Activated CD4-positive, alpha-beta T cell treated with anti-CD3 and anti-CD28 coated beads, Interleukin-2, amount 50 U/mL, for 24 hours (primary cell): ENCODE measurements at places on chromosomes 7 and 10.

DNA sequence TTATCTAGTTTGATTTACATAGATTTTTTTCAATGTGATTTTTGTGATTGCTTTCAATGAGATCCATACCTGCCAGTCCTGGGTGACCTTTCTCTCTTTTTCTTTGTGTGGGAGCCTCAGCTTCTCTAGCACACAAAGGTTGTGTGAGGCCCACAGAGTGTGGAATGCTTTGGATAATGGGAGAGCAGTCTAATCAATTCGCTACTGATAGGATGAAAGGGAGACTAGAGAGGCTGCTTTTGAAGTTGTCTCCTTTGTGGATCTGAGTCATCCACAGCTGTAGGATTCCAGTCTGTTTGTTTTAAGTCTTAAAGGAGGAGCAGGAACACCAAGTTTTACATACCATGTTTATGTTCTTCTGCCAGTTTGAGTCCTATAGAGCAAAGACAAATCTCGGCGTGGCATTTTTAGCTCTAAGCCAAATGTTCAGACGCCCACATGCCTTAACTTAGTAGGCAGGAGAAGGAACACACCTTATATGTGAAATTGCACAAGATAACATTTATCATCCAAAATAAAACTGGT is 330.0 kb downstream of the ARL4A start:
- DNase-seq: no peak

- no peak for DNase-seq
Measured at GRCh38 chr7:65840446-65840845, 32.4 kb upstream of the VKORC1L1 start.

DNA sequence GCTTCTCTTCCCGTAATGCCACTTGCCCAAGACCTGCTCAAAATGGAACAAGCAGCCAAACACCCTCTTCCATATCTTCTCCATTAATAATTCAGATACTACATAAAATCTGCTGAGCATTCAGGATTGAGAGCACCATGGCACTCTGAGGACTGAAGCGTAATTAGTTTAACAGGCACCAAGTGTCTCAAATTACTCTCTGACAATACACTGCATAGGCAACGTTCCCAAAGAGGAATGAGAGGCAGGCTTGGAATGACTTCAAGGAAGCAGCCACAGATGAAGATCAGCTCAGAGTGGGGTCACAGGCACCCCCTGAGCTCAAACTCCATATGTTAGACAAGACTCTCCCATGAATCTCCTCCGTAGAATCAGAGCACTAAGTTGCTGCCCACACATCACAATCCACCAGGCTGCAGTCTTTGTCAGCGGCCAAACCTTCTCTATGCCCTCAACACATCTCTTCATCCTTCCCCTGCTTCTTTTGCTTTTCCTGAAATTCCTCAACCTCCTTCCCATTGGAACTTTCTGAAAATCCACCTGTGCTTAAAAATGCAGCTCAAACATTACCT is 4.7 kb upstream of the ABLIM1 start:
- no peak for DNase-seq

DNA sequence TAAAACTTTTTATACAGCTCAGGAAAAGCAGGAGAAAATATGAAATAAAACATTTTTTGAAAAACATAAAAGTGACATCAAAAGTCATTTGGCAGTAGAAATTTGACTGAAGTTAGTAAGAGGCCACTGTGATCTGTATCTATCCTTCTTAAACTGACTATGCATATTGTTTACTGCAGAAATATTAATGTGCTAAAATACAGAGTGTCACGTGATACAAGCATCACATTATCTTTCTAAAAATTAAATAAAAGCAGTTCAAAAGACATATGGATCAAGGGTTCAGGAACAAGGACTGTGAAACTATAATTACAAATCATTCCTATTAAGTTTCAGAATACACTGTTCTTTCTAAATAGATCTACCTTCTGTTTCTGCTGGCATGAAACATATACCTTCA is 33.7 kb downstream of the PARP12 start:
- DNase-seq: no peak

GRCh38 chr10:29612657-29613056 is 22.1 kb downstream of the SVIL start:
- DNase-seq: no peak

DNA sequence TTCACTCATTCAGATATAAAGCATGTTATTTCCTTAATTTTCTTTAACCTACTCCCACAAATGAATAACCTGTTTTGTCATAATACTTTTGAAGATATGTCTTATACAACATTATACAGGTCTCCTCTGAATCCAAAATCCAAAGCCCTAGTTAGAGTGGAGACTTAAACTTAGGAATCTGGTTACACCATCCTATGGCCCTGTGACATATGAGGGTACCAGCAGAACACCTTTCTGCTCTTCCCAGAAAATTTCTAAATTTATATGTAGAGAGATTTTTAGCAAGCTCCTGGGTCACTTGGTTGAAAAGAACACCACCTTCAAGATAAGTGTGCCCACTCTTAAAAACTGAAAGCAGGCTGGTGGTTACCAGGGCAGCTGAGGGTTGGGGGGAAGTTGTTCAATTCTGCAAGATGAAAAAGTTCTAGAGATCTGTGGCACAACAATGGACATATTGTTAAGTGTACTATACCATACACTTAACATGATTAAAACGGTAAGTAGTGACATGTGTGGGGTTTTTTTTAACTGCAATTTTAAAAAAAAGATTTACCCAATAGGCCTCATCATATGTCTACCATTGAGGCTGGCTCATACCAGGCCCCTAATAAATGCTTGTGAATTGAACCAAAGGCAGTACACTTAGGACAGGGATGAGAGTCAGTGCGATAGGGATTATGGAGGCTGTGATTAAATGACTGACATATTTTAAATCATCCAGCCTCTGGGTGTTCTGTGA is 37.6 kb upstream of the KCNIP2 start:
- no peak for DNase-seq

GRCh38 chr10:73591935-73592699 is 975 bp upstream of the USP54 start:
- DNase-seq: no peak

DNA sequence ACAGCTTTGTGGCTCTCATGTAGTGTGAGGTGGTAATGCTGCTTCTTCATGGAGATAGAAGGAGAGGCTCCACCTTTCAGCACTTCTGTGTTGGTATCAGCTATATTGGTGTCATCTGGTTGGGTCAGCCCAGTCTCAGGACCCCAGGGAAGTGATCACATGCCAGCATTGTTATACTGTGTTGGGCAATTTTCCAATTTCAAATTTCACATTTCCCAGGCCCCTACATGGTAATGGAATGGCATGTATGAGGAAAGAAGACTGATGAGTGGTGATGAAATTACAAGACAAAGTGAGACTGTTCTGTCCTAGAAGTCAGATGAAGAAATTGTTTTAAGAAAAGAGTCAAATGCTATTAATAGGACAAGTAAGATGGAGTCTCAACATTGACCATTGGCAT is 3.7 kb upstream of the AKR1C3 start:
- no peak for DNase-seq

GRCh38 chr10:103069453-103070331 is 123.4 kb downstream of the NT5C2 start:
- peak; percentile 55 for DNase-seq

DNA sequence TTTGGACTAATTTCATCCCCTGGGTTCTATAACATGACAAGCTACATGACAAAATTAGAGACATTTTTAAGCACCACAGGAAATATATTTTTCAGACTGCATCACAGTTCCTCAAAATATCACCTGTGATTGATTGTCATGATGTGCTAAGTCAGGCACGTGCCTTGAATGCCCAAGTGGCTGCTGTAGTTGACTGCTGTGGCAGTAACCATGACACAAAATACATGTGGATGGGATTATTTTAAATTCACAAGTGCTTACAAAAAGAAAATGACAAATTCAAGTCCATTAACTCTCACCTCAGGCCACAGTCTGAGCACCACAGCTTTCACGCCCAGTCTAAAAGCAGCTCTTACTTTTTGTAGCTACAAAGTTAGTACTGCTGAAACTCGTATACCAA is 45.5 kb downstream of the TNPO3 start:
- DNase-seq: no peak

DNA sequence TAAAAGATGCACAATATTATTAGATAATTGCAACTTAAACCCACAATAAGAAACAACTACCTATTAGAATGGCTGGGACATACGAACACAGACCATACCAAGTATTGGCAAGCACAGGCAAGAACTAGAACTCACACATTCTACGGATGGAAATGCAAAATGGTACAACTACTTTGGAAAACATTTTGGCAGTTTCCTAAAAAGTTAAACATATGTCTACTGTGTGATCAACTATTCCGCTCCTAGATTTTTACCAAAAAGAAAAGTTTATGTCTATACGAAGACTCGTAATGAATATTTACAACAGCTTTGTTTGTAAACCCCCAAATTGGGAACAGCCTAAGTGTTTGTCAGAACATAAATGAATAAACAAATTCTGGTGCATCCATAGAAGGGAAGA is 194.7 kb downstream of the FGFR2 start:
- no peak for DNase-seq

GRCh38 chr10:11167233-11167966 is 149.7 kb downstream of the CELF2 start:
- DNase-seq: no peak

DNA sequence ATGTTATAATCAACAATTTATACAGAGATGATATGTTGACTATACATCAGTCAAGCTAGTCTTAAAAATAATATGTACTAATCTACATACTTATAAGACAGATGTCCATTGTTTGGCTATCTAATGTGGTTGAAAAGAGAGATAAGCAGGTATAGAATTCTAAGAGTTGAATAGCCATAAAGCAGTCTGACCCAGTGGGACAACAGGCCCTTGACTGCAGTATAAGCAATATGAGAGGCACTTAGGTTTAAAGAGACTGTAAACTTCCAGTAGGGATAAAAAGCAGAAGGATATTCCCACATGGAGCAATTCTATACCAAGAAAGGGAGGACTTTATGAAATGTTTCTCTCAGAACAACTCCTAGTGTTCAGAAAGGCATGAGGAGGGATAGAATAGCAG is 139.3 kb downstream of the ELAPOR2 start:
- no peak for DNase-seq

DNA sequence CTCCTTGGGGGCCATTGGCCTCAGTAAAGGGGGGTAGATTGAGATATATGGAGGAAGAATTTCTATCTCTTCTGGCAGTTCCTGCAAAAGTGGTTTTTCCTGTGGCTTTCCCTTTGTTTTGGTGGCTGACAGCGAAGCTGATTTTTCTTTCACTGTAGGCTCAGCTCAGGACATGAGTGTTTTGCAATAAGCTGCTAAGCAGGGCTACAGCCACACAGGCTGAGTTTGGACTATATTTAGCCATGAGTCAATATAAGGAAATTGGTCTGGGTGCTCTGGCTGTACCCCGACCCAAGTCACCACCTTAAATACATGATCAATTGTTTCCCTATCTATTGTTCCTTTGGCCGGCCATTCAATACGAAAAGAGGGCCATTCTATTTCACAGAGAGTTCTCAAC is 212.7 kb upstream of the KCND2 start:
- DNase-seq: no peak

DNA sequence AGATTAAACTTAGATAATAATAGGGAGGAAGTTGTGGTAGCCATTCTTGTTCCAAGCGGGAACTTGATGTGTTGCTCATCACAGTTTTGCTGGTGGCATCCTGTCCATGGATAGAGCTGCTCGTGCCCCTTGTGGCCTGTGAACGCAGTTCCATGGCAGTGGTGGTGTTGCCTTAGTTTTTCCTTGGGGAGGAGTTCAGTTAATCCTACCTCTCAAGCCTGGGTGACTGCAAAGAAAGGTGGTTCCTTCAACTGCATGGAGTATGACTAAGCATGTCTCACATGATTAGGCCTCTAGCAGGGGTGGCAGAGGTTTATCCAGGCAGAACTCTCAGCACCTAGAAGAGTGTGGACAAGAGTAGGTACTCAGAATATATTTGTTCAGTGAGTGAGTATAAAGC is 99.7 kb downstream of the MAPK8 start:
- no peak for DNase-seq

- DNase-seq: no peak
Measured at GRCh38 chr7:126698909-126699308, 553.8 kb downstream of the GRM8 start.

GRCh38 chr7:143979359-143979758 is 20.8 kb upstream of the OR6B1 start:
- no peak for DNase-seq

DNA sequence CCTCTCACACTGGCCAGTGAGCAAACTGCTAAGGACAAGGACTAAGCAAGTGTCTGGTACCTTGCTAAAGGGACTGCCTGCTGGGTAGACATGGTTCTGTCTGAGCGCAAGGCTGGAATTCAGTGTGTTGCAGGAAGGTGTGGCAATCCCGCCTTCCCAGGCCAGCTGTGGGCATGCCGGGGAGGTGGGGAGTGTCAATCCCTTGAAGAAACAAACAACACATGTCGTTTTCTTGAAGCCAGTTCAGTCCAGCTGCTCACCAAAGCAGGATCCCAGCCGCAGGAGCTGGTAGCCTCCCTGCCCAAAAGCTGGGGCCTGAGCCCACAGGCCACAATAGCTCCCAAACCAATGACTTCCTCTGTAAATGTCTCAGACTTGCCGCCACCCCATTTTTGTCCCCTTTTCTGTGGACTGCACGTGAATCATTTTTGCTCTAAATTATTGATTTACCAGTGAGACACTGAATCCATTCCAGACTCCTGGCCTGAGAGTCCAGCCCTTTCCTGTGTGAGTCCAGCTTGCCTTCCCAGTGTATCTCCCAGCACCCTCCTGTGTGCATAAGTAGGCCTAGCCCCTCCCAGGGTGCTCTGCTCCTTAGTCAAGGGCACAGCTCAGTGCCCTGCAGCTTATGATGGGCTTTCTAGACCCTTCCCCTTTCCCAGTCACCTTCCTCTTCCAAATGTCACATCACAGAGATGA is 166.8 kb downstream of the RGS10 start:
- DNase-seq: no peak

DNA sequence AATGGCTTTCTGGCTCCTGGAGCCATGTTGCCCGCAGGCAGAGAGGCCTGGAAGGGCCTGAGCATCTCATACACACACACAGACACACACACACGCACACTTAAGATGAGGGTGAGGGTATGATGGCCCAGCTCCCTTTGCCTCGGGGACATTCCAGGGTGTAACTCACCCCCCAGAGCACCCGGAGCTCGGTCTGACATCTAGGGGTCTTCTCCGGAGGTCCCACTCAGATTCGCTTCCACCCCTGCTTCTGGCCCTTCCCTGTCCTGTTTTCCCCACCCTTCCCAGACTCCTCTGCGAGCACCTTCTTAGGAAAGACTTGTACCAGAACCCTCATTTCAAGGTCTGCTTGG is 304.4 kb downstream of the GRID1 start:
- no peak for DNase-seq

DNA sequence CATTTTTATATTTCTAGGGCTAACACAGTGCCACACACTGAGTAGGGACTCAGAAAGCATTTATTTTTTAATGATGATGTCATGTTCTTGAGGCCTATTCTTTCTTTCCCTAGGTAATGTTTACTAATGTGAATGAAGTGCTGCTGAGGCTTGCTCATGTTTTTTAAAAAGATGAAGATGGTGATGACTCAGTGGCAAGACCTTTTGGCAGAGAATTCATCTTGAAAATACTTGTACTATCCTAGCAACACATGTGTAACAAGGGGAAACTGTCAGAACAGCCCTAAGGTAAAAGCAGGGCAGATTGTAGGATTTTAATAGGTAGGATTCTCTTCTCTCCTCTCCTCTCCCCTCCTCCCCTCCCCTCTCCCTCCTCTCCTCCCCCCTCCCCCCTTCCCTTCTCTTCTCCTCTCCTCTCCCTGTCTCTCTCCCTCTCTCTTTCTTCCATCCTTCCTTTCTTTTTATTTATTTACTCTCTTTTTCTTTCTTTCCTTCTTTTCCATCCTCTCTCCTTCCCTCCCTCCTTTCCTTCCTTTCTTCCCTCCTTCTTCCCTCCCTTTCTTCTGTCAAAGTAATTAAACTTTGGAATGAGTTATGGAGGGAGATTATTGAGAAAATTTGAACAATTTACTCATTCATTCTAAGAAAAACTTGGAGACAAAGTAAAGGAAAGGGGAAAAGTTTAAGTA is 75.3 kb downstream of the ZNF92 start:
- DNase-seq: no peak
